ENCODE measurements at places on chromosomes 1 and 21. TPM values are rescaled to one million over a fixed set of nuclear protein-coding genes. Genes with fewer than 3 reads are reported as not detected.

OXCT2 gene
- total RNA-seq = 0.66 TPM

DNA sequence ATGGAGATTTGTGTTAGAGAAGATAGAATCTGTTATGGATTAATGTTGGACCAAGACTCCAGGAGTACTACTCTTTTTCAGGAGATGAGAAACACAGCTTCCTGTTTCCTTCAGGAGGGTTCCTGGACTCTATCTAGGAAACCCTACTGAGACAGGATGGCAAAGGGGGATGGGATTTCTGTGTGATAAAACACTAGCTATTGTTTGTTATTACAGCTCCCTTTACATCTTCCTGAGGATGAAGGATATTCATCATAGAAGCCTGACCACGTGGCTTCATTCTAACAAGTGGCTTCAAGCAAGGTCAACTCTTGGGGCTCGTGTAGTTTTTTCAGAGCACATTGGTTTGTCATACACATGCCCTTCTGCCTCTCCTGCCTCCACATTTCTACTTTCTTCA lies 33.3 kb downstream of the RGL1 start:
- H3K4me3 ChIP-seq = no peak overlapping the region
- no peaks in the 10 kb centered on the region for H3K27me3 ChIP-seq
- DNase-seq = no peak
- no peak overlapping the region for H3K27ac ChIP-seq

AADACL4 gene
- not detected for total RNA-seq

KCND3 gene
- total RNA-seq = 10.2 TPM

DNA sequence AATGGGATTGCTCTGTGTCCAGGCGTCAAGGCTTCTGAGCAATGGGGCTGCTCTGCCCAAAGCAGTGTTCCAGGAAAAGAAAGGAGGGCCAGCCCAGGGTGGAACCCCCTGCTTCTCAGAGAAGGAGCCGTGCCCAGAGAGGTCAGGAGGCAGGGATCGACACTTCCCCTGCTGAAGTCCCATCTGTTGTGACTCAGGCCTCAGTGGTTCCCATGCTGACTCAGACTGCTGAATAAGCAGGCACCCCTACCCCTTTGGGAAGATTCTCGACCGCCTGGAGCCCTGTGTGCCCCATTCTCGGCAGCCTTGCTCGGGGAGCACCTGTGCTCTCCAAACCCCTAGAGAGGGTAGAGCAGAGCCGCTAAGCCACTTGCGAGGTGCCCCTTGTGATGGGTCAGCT lies 23.9 kb downstream of the PKP1 start:
- H3K4me1 ChIP-seq = peaks cover 48% of the 10 kb centered on the region
- no peaks in the 10 kb centered on the region for H3K36me3 ChIP-seq
- H3K27ac ChIP-seq = peak overlapping the region; percentile 97
- DNase-seq = no peak
- H3K4me3 ChIP-seq = no peak overlapping the region

FCMR gene
- 11.0 TPM for total RNA-seq

DNA sequence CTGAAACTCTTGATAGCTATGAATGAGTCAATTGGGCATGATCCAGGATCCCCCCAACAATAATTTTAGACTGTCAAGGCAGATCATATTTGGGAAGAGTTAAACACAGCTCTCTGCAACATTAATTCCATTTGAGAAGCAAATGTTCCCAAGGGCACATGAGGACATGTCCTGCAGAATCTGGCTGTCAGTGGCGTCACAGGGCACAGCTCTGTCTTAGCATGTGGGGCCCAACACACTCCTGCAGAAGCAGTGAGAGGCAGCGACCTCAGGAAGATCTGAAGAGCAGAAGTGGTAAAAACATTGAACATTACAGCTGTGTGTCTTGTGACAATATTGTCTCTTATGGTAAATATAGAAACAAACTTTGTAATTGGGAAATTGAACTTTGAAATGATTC lies 197.1 kb upstream of the PBX1 start:
- H3K27ac ChIP-seq = no peak overlapping the region
- no peak for DNase-seq
- no peaks in the 10 kb centered on the region for H3K36me3 ChIP-seq
- no peak overlapping the region for H3K4me3 ChIP-seq
- H3K27me3 ChIP-seq = no peaks in the 10 kb centered on the region
